ENCODE measurements at places on chromosomes 16 and 17. TPM values are rescaled to one million over a fixed set of nuclear protein-coding genes. Genes with fewer than 3 reads are reported as not detected.

Gene HSD3B7
- 1.2 TPM for total RNA-seq

Gene PRR15L
- not detected for total RNA-seq

Gene MT1M
- not detected for total RNA-seq

Gene CARD14
- total RNA-seq, result not detected

Gene ZNF646
- 45.9 TPM for total RNA-seq

Gene RAMP2
- total RNA-seq, result not detected

Gene VMO1
- total RNA-seq, result not detected

Gene PYY
- total RNA-seq, result not detected

Gene SLC2A4
- not detected for total RNA-seq

Gene SPATA22
- total RNA-seq, result not detected

Gene AHSP
- not detected for total RNA-seq

Gene RAB11FIP3
- 60.6 TPM for total RNA-seq

Gene SLC5A10
- not detected for total RNA-seq

Gene KRTAP4-6
- total RNA-seq, result not detected

Gene VAC14
- total RNA-seq, result 59.7 TPM

Gene PRSS53
- 10.8 TPM for total RNA-seq

Measured in B cell (primary cell).